ENCODE measurements at places on chromosomes 7 and 10. TPM values are rescaled to one million over a fixed set of nuclear protein-coding genes. Genes with fewer than 3 reads are reported as not detected.
A peak's percentile ranks its signal among the peaks of the same experiment; 100 is the strongest.

Gene PARG
- total RNA-seq = 24.3 TPM

Gene LRIT1
- total RNA-seq = not detected

Gene FEZF1
- not detected for total RNA-seq

Gene KCP
- total RNA-seq = 2.2 TPM

Gene ADCY1
- total RNA-seq = 2.5 TPM

Gene CAV2
- total RNA-seq = 311 TPM

Gene GNB2
- total RNA-seq = 113 TPM

DNA sequence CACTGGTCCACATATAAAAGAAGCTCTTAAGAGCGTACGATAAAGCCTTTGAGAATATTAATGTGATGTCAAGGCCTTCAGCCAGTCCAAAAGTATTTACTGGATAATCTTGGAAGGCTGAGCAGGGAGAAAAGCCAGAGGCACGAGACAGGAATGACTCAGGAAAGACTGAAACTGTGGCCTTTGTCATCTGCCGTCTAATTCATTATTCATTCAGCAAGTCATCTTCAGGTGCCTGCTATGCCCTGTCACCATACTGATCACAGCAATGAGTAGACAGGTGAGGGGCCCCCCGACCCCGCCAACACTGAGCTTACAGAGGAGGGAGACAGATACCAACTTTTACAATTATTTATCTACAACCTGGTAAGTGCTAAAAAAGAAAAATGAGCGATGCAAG, 78.9 kb downstream of the VOPP1 start:
- no peaks in the 10 kb centered on the region for H3K4me1 ChIP-seq
- DNase-seq = no peak
- no peak overlapping the region for H3K27ac ChIP-seq
- H3K27me3 ChIP-seq = no peaks in the 10 kb centered on the region

DNA sequence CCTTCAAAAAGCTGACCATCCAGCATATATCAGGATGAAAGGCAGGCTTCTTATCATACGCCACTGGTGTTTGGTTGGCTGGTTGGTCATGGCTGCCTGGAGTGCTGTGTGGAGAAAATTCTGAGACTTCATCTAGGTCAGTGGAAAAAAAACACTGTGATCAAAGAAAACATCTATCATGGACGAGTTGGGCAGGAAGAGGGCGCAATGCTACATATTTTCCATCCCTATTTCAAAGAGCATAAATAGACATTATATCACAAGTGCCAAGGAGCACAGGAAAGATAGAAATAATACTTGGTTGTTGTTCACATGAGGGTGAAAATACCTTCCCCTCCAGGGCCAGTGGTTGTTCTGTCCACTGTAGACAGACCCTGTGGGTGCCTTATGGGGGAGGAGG, 128.4 kb upstream of the PLPP4 start:
- H3K27ac ChIP-seq = no peak overlapping the region
- H3K4me1 ChIP-seq = no peaks in the 10 kb centered on the region
- no peaks in the 10 kb centered on the region for H3K36me3 ChIP-seq
- H3K4me3 ChIP-seq = no peak overlapping the region

GRCh38 chr7:150745876-150746275, 8.7 kb downstream of the GIMAP5 start:
- H3K4me3 ChIP-seq = no peak overlapping the region
- no peak overlapping the region for H3K27ac ChIP-seq
- H3K27me3 ChIP-seq = no peaks in the 10 kb centered on the region
- H3K4me1 ChIP-seq = no peaks in the 10 kb centered on the region
- H3K36me3 ChIP-seq = no peaks in the 10 kb centered on the region
- no peak for DNase-seq

GRCh38 chr10:1366811-1367425, 310.7 kb downstream of the WDR37 start:
- DNase-seq = peak; percentile 5
- H3K36me3 ChIP-seq = no peaks in the 10 kb centered on the region
- H3K4me1 ChIP-seq = no peaks in the 10 kb centered on the region
- no peaks in the 10 kb centered on the region for H3K27me3 ChIP-seq

GRCh38 chr7:31372231-31372959, 31.9 kb upstream of the NEUROD6 start:
- H3K4me1 ChIP-seq = no peaks in the 10 kb centered on the region
- H3K27ac ChIP-seq = no peak overlapping the region
- H3K36me3 ChIP-seq = no peaks in the 10 kb centered on the region
- H3K4me3 ChIP-seq = no peak overlapping the region
- no peaks in the 10 kb centered on the region for H3K27me3 ChIP-seq

DNA sequence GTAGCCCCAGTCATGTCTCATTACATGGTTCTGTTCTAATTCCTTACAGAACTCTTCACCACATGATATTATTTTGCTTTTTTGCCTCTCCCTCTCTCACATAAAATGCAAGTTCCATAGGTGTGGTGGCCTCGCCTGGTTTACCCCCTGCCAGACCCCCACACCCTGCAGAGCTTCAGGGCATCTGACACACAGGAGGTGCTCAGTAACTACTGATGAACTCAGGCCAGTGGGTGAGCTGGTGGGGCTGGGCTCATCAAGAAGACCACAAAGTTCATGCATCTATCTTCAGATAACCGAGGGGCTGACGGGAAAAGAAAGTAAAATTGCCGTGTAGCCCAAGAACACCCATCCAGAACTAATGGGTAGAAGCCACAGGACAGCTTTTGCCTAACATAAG, 253.1 kb downstream of the GRID1 start:
- no peak overlapping the region for H3K4me3 ChIP-seq
- no peaks in the 10 kb centered on the region for H3K27me3 ChIP-seq
- H3K4me1 ChIP-seq = no peaks in the 10 kb centered on the region
- DNase-seq = no peak
- H3K36me3 ChIP-seq = no peaks in the 10 kb centered on the region
- H3K27ac ChIP-seq = no peak overlapping the region

- H3K4me3 ChIP-seq = no peak overlapping the region
- no peak overlapping the region for H3K27ac ChIP-seq
- DNase-seq = no peak
- no peaks in the 10 kb centered on the region for H3K36me3 ChIP-seq
- no peaks in the 10 kb centered on the region for H3K27me3 ChIP-seq
- no peaks in the 10 kb centered on the region for H3K4me1 ChIP-seq
Measured at GRCh38 chr10:14244801-14245211, 85.9 kb downstream of the FRMD4A start.

- no peaks in the 10 kb centered on the region for H3K27me3 ChIP-seq
- no peaks in the 10 kb centered on the region for H3K36me3 ChIP-seq
- H3K27ac ChIP-seq = no peak overlapping the region
- no peak for DNase-seq
Measured at GRCh38 chr7:132244903-132245480, 331.3 kb downstream of the PLXNA4 start.

DNA sequence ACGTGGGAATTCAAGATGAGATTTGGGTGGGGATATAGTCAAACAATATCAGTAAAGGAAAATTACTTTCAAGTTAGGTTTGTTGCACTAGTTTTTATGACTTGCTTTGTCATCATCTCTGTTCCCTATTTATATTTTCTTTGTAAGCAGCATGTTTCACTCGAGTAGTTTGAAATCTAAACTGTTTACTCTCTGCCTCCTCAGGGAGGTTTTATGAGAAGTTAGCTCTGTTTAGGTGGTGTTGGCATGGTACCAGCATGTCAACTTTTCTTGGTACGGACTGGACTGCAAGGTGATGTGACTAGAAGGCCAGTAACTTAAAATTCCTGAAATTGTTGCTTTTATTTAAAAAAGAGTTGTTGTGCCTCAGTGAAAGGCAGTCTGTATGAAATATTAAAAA, 59.2 kb upstream of the MTPN start:
- no peak overlapping the region for H3K27ac ChIP-seq
- H3K4me3 ChIP-seq = no peak overlapping the region

- no peaks in the 10 kb centered on the region for H3K4me1 ChIP-seq
- H3K27me3 ChIP-seq = no peaks in the 10 kb centered on the region
- H3K4me3 ChIP-seq = no peak overlapping the region
- no peak overlapping the region for H3K27ac ChIP-seq
Measured at GRCh38 chr10:128859738-128860386, 607.2 kb upstream of the MGMT start.

GRCh38 chr7:91089382-91089963, 174.8 kb upstream of the FZD1 start:
- DNase-seq = no peak
- H3K27ac ChIP-seq = no peak overlapping the region
- no peaks in the 10 kb centered on the region for H3K36me3 ChIP-seq

DNA sequence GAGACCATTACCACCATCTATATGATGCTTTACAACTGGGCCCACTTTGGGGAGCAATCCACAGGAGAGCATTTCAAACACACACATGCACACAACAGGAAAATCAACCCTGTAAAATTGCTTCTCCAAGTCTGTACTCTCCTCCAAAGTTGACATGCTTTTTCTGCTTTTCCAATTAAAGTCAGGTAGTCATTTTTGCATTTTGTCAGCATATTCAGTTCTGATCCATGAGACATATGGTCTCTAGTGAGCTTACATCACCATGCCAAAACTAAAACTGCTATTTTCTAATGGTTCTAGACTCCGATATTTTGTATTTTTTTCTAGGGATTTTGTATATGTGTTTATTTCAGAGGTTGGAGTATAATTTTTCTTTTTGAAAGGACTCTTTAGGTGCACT, 373.5 kb upstream of the LRRTM3 start:
- no peaks in the 10 kb centered on the region for H3K27me3 ChIP-seq
- no peaks in the 10 kb centered on the region for H3K36me3 ChIP-seq
- no peak overlapping the region for H3K4me3 ChIP-seq

DNA sequence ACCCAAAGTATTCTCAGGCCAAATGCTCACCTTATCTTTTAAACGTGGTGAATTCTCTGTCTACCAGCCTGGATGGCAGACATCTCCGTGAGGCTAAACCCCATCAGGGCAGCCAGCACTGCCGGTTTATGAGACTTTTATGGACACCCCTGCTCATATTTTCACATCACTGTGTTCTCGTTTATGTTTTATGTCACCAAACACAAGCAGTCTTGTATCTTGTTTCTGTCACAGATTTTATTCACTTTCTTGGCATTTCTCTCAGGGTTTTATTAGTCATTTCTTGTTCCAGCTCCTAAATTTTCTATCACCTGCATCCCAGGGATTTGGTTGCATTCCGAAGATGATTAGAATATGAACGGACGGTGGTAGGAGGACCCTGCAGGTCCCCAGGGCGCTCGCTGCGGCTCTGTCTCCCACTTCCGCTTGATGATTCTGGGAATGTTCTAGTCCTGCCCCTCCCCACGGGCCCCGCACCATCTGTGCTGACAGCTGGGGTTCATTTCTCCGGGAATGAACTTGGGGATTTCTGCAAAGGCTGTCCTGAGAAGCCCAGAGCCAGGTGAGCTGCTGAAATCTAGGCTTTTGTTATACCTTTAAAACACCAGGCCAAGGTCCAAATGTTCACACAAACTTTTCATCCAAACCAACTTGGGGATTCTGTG, 217.6 kb downstream of the GFRA1 start:
- no peak for DNase-seq
- H3K27ac ChIP-seq = no peak overlapping the region
- H3K36me3 ChIP-seq = no peaks in the 10 kb centered on the region
- no peaks in the 10 kb centered on the region for H3K4me1 ChIP-seq
- H3K4me3 ChIP-seq = no peak overlapping the region

DNA sequence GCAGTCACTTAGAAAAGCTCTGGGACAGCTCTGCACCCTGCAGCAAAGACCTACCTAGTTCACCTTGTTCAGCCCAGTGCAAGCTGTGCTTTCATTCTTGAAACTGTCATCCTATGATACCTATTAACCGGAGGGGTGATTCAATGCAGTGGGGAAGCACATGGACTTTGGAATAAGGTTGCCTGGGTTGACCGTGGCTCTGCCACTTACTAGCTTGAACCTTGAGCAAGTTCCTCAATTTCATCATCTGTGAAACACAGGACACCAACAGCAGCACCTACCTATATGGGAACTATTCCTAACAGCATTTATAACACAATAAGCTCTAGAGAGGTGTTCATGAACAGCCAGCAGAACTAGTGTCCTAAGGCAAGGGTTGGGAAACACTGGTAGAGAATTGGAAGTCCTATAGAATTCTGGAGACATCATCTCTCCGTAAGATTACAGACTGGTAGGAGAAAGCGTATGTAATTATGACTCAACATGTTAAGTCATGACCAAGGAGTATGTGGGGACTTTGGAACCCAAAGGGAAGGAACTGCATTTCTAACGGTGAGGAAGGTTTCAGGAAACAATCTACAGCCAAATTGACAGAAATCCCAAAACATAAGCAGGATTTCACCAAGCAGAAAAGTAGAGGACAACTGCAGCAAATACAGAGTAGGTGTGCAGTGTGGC, 270.0 kb downstream of the USP6NL start:
- H3K4me3 ChIP-seq = no peak overlapping the region
- no peak overlapping the region for H3K27ac ChIP-seq
- H3K27me3 ChIP-seq = no peaks in the 10 kb centered on the region
- no peaks in the 10 kb centered on the region for H3K36me3 ChIP-seq
- H3K4me1 ChIP-seq = no peaks in the 10 kb centered on the region

GRCh38 chr10:81108516-81109199, 571.0 kb downstream of the SH2D4B start:
- H3K27ac ChIP-seq = no peak overlapping the region
- no peaks in the 10 kb centered on the region for H3K27me3 ChIP-seq
- no peak for DNase-seq
- no peaks in the 10 kb centered on the region for H3K36me3 ChIP-seq

DNA sequence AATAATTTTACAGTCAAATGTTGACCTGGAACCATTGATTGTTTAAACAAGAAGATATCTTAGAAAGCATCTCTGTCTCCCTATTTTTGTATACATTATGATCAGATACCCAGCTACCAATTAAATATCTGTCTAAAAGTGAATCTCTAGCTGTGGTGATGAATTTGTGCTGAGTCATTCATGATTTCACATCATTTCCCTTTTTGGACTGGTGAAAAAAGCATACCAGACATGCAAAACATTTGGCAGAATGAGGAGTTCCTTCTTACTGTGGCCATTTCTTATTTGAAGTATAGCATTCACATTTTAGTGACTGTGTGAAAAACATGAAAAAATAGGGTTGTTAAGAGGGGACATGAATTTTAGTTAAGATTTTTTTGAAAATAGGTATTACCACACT, 98.0 kb upstream of the GATA3 start:
- DNase-seq = no peak
- H3K36me3 ChIP-seq = no peaks in the 10 kb centered on the region
- H3K4me1 ChIP-seq = no peaks in the 10 kb centered on the region
- no peak overlapping the region for H3K27ac ChIP-seq
- H3K27me3 ChIP-seq = no peaks in the 10 kb centered on the region

- no peaks in the 10 kb centered on the region for H3K4me1 ChIP-seq
- no peaks in the 10 kb centered on the region for H3K36me3 ChIP-seq
- H3K4me3 ChIP-seq = no peak overlapping the region
- H3K27me3 ChIP-seq = no peaks in the 10 kb centered on the region
- DNase-seq = no peak
Measured at GRCh38 chr7:121901026-121901425, 28.1 kb downstream of the PTPRZ1 start.

GRCh38 chr10:27599546-27599945, 95.4 kb downstream of the RAB18 start:
- no peak overlapping the region for H3K27ac ChIP-seq
- no peaks in the 10 kb centered on the region for H3K27me3 ChIP-seq
- no peak for DNase-seq
- no peaks in the 10 kb centered on the region for H3K4me1 ChIP-seq
- H3K4me3 ChIP-seq = no peak overlapping the region
